ENCODE measurements at places on chromosomes 13 and 19. TPM values are rescaled to one million over a fixed set of nuclear protein-coding genes. Genes with fewer than 3 reads are reported as not detected.

Gene KLF5
- 0.66 TPM for total RNA-seq

Gene IGLON5
- under 0.01 TPM for total RNA-seq

Gene PSG11
- not detected for total RNA-seq

Gene RYR1
- 0.18 TPM for total RNA-seq

Gene LGALS14
- total RNA-seq, result not detected

Gene OR10H4
- not detected for total RNA-seq

Gene ATP13A1
- 30.7 TPM for total RNA-seq

Gene CFAP97D2
- total RNA-seq, result not detected

Gene SLAIN1
- 1.3 TPM for total RNA-seq

Gene KCNN1
- total RNA-seq, result under 0.01 TPM

Gene KIR3DL1
- not detected for total RNA-seq

Gene PRR22
- total RNA-seq, result 0.19 TPM

Gene HPN
- not detected for total RNA-seq

Gene CPB2
- total RNA-seq, result not detected

Gene CD33
- total RNA-seq, result not detected

Gene NTF4
- total RNA-seq, result not detected

Gene GPR12
- total RNA-seq, result not detected

Gene PRSS57
- not detected for total RNA-seq

Gene ZNF730
- 0.85 TPM for total RNA-seq

Gene BAX
- total RNA-seq, result 157 TPM

Gene FFAR2
- total RNA-seq, result not detected

Gene DAND5
- not detected for total RNA-seq

Gene DLEU7
- not detected for total RNA-seq

Gene SLC27A5
- 16.6 TPM for total RNA-seq

Gene SIGLECL1
- not detected for total RNA-seq

Gene RASAL3
- 4.7 TPM for total RNA-seq

Gene FCER2
- total RNA-seq, result not detected

Gene LRP3
- 15.3 TPM for total RNA-seq

Gene GRIK5
- 0.18 TPM for total RNA-seq

Gene IGFLR1
- 1.3 TPM for total RNA-seq

Gene TTC9B
- not detected for total RNA-seq

Gene ZNF91
- 11.7 TPM for total RNA-seq

Gene FCAR
- total RNA-seq, result not detected

Gene NANOS2
- not detected for total RNA-seq

Gene ALOX5AP
- 0.09 TPM for total RNA-seq

Gene TMEM272
- total RNA-seq, result not detected

Gene ZNF460
- 49.9 TPM for total RNA-seq

Gene U2AF2
- 103 TPM for total RNA-seq

Gene PIP5K1C
- total RNA-seq, result 34.1 TPM

Gene ZNF723
- not detected for total RNA-seq

Gene FBXL3
- 46.5 TPM for total RNA-seq

Gene PROZ
- total RNA-seq, result not detected

Gene ATP4B
- not detected for total RNA-seq

Gene LHB
- 0.19 TPM for total RNA-seq

Gene CASP14
- not detected for total RNA-seq

Gene ZNF534
- not detected for total RNA-seq

Gene RUBCNL
- not detected for total RNA-seq

Gene NXNL1
- total RNA-seq, result not detected

Gene RINL
- 3.2 TPM for total RNA-seq

Gene SIGLEC12
- total RNA-seq, result not detected

Data from endothelial cell of coronary artery (primary cell).